ENCODE measurements at places on chromosomes 11 and 22. TPM values are rescaled to one million over a fixed set of nuclear protein-coding genes. Genes with fewer than 3 reads are reported as not detected.

The VSIG2 gene
- total RNA-seq: 3.6 TPM

- no peaks in the 10 kb centered on the region for H3K36me3 ChIP-seq
- H3K27ac ChIP-seq: no peak overlapping the region
- H3K4me3 ChIP-seq: no peak overlapping the region
- DNase-seq: no peak
Observed at GRCh38 chr11:6006395-6006794, 351 bp downstream of the OR56A4 start.

GRCh38 chr11:124340142-124340447 lies 20.1 kb upstream of the OR8D2 start:
- no peaks in the 10 kb centered on the region for H3K36me3 ChIP-seq
- H3K4me3 ChIP-seq: no peak overlapping the region
- no peaks in the 10 kb centered on the region for H3K4me1 ChIP-seq
- H3K27ac ChIP-seq: no peak overlapping the region
- no peaks in the 10 kb centered on the region for H3K27me3 ChIP-seq

DNA sequence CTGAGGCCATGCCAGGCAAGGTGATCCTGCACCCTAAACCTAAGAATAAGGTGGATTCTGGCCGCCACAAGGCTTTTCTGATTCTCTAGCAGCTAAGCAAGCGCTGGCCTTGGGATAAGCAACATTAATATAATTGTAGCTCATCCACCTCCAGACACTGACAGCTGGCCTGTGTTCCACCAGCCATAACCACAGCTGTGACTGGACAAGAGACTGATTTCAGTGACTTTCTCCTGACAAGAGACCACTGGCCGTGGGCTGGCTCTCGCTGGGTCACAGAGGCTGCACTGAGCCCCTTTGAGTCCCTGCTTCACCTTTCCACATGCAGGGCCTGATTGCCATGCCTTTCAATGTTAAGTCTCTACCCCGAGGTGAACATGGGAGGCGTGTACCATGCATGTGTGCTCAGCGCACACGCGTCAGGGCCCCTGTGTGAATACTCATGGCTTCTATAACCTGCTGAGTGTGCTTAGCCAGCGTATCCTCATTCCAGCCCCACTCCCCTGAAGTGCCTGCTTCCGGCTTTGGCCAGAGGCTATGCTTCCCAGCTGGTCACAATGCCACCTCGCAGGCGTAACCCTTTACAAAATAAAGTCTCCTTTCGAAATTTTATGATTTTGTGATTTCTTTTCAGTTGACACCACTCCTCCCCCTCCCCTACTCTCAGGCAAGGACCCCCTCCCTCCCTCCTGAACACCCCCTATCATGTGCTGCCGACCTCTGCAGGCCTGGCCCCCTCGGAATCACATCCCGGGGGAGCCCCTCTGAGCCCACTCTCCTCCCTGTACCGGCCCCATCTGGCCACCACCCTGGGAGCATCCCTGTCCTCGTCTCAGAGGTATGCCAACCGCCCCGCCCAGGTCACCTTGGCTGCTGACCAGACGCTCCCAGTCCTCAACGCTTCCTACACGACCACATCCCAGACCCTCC lies 128.1 kb downstream of the CTTN start:
- no peaks in the 10 kb centered on the region for H3K27me3 ChIP-seq
- H3K4me3 ChIP-seq: no peak overlapping the region
- H3K27ac ChIP-seq: no peak overlapping the region
- no peaks in the 10 kb centered on the region for H3K4me1 ChIP-seq
- no peaks in the 10 kb centered on the region for H3K36me3 ChIP-seq
- no peak for DNase-seq

The DEFB131B gene
- total RNA-seq: not detected

The OR51E2 gene
- total RNA-seq: not detected

DNA sequence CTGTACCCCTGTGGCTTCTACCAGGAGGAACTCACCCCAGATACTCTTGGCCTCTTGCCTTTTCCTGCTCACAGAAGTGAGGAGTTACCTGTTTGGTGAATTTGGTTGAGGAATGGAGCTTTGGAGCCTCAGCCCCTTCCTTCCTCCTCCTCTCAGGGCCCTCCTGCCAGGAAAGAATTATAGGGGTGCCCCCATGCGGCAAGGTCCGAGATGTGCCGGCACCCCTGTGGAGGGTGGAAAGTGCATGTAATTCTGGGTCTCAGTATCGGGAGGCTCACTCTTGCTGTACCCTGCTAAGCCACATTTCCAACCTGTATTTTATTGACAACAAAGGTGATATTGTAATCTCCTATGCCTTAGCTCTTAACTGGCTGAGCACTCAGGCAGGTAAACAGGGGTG lies 13.7 kb upstream of the IGSF22 start:
- no peaks in the 10 kb centered on the region for H3K27me3 ChIP-seq
- no peak overlapping the region for H3K4me3 ChIP-seq
- H3K27ac ChIP-seq: no peak overlapping the region
- no peaks in the 10 kb centered on the region for H3K4me1 ChIP-seq

The MS4A2 gene
- not detected for total RNA-seq

DNA sequence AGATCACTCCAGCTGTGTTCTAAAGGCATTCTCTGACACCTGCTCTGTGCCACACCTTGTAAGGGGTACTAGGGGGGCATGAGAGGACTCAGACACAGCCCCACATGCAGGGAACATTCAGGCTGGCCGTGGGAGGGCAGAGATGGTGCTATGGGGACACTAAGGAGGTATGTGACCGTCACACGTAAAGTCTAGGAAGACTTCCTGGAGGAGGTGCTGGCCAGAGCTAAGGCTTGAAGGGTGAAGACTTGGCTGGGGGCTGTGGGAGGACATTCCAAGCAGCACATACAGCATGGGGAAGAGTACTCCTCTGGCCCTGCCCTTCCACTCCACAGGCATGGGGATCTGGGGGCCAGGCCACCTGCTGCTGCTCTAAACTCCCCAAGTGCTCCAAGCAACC lies 48.5 kb upstream of the TCF20 start:
- no peak overlapping the region for H3K27ac ChIP-seq
- H3K4me1 ChIP-seq: no peaks in the 10 kb centered on the region
- H3K4me3 ChIP-seq: no peak overlapping the region
- H3K27me3 ChIP-seq: no peaks in the 10 kb centered on the region
- H3K36me3 ChIP-seq: no peaks in the 10 kb centered on the region

DNA sequence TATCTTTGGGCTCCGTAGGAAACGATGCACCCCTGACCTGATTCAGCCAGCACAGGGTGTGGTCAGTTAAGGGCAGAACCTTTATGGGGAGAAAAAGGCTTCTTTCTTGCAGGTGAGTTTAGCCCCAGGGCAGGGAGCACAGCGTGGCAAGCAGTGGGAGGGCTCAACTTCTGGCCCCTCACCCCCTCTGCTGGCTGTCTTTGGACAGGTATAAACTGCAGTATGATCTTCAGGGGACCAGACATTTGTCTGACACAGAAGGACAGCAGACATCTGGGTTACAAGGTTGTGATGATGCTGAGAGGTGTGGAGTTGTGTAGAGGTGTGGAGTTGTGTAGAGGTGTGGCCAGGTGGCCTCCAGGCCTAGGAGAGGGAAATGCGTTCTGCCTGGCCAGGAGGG lies 324.0 kb upstream of the PLET1 start:
- H3K4me1 ChIP-seq: no peaks in the 10 kb centered on the region
- no peak for DNase-seq
- no peaks in the 10 kb centered on the region for H3K27me3 ChIP-seq
- H3K27ac ChIP-seq: no peak overlapping the region

The OR10G8 gene
- not detected for total RNA-seq

GRCh38 chr11:110855191-110855590 lies 143.0 kb upstream of the ARHGAP20 start:
- H3K27ac ChIP-seq: no peak overlapping the region
- peaks cover 2% of the 10 kb centered on the region for H3K4me1 ChIP-seq
- H3K36me3 ChIP-seq: no peaks in the 10 kb centered on the region
- no peaks in the 10 kb centered on the region for H3K27me3 ChIP-seq
- H3K4me3 ChIP-seq: no peak overlapping the region

The ISX gene
- not detected for total RNA-seq

The JAM3 gene
- 137 TPM for total RNA-seq

The SWAP70 gene
- total RNA-seq: 156 TPM

DNA sequence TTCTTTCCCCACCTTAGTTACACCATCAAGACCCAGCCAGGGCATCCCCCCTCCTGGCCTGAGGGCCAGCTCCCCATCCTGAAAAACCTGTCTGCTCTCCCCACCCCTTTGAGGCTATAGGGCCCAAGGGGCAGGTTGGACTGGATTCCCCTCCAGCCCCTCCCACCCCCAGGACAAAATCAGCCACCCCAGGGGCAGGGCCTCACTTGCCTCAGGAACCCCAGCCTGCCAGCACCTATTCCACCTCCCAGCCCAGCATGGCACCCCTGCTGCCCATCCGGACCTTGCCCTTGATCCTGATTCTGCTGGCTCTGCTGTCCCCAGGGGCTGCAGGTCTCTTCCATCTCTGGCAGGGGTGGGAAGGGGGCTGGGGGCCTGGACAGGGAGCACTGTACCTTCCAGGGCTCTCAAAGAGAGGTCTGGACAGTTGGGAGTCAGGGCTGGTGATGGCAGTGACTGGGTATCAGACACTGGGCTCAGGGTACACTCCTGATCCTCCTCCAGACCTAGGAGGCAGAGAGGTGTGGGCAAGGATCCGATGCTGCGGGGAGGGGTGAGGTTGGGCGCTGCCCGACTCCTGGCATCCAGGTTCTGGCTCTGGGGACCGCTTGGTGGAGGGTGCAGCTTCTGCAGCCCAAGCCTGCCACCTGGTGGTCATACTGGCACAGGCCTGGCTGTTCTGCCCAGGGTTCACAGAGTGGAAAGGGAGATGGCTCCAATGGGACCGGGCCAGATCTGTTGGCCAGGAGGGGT lies at the start of gene UPK2:
Gene UPK2, plus strand, starts transcription at position 205 of the 753 bp plus-strand sequence. Its CDS starts 53 bp downstream, at position 258.
- H3K27me3 ChIP-seq: peaks cover 3% of the 10 kb centered on the region
- no peak within 1 kb of the TSS for H3K4me3 ChIP-seq

GRCh38 chr11:45657496-45658260 lies 7.7 kb downstream of the CHST1 start:
- no peak overlapping the region for H3K4me3 ChIP-seq
- peak overlapping the region; percentile 88 for H3K27ac ChIP-seq
- no peaks in the 10 kb centered on the region for H3K36me3 ChIP-seq
- DNase-seq: no peak
- H3K4me1 ChIP-seq: peaks cover 52% of the 10 kb centered on the region
- no peaks in the 10 kb centered on the region for H3K27me3 ChIP-seq

- no peak overlapping the region for H3K27ac ChIP-seq
- no peaks in the 10 kb centered on the region for H3K4me1 ChIP-seq
- H3K27me3 ChIP-seq: peaks cover 10% of the 10 kb centered on the region
Observed at GRCh38 chr11:35394941-35395340, 24.4 kb downstream of the SLC1A2 start.

GRCh38 chr11:28822576-28822975 lies 714.4 kb downstream of the METTL15 start:
- H3K27ac ChIP-seq: no peak overlapping the region
- no peaks in the 10 kb centered on the region for H3K27me3 ChIP-seq
- no peak overlapping the region for H3K4me3 ChIP-seq
- no peaks in the 10 kb centered on the region for H3K36me3 ChIP-seq
- H3K4me1 ChIP-seq: peaks cover 7% of the 10 kb centered on the region

- H3K27me3 ChIP-seq: peaks cover 18% of the 10 kb centered on the region
- no peak overlapping the region for H3K27ac ChIP-seq
- no peak overlapping the region for H3K4me3 ChIP-seq
Observed at GRCh38 chr11:65793144-65793581, 6.3 kb downstream of the OVOL1 start.

- no peak overlapping the region for H3K27ac ChIP-seq
- no peaks in the 10 kb centered on the region for H3K4me1 ChIP-seq
- no peak overlapping the region for H3K4me3 ChIP-seq
- H3K27me3 ChIP-seq: no peaks in the 10 kb centered on the region
Observed at GRCh38 chr11:112345706-112346105, 85.0 kb upstream of the PLET1 start.

GRCh38 chr11:133803026-133803425 lies 42.3 kb downstream of the SPATA19 start:
- H3K4me1 ChIP-seq: no peaks in the 10 kb centered on the region
- H3K27ac ChIP-seq: no peak overlapping the region
- H3K36me3 ChIP-seq: no peaks in the 10 kb centered on the region
- no peak overlapping the region for H3K4me3 ChIP-seq
- no peak for DNase-seq
- H3K27me3 ChIP-seq: no peaks in the 10 kb centered on the region

The ZNF215 gene
- total RNA-seq: 6.0 TPM

- peak; percentile 69 for DNase-seq
- H3K4me1 ChIP-seq: no peaks in the 10 kb centered on the region
- H3K27me3 ChIP-seq: peaks cover 2% of the 10 kb centered on the region
Observed at GRCh38 chr11:36258730-36259360, 30.4 kb downstream of the COMMD9 start.

The CCDC34 gene
- 11.8 TPM for total RNA-seq

DNA sequence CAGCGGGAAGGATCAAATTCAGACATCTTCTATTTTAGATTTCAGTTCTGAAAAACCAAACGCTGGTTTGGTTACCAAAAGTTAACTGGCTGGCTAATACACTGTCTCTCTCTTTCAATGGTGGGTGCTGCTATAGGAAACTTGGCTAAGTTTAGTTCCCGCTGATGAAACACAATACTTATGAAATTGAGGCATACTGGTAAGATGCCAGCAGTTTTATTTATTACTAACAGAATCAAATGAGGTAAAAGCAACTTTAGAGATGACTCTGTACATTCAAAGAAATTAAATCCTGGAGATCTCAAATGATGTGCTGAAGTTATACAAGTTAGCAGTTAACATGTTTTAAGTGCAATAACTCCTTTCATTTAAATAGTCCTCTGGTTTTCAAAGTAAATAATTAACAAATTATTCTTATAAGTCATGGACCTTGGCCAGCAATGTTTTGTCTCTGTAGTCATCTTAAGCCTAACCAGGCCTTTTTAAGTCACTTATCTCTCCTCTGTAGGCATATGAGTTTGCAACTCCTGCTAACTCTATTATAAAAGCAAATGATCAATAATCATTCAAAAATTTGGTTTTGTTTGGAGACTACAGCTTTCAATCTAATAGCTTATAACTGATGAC lies 54.8 kb downstream of the PAK1 start:
- no peak for DNase-seq
- H3K4me3 ChIP-seq: no peak overlapping the region
- no peak overlapping the region for H3K27ac ChIP-seq
- no peaks in the 10 kb centered on the region for H3K27me3 ChIP-seq

DNA sequence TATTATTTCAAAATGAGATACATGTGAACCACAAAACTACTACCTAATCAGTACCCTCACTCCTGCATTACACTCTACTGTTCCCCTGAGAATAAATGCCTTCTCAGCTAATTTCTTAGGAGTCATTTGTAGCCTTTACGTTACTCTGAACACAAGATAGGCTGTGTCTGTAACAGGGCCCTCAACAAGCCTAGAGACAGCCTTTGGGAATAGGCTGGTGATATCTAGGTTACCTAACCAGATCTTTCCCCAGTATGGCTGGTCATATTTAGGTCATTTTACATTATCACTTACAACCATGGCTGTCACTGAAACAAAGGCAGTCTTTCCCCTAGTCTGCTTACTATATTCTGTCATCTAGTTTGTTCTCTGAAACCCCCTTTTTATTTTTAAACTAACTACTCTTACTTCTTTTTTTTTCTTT lies 14.2 kb downstream of the ATM start:
- no peak for DNase-seq
- peaks cover 4% of the 10 kb centered on the region for H3K36me3 ChIP-seq
- peaks cover 16% of the 10 kb centered on the region for H3K4me1 ChIP-seq
- no peak overlapping the region for H3K4me3 ChIP-seq
